Right hindlimb (tissue), 1 donor: ENCODE measurements at places on chromosomes 13 and 19.

GRCh38 chr13:100798739-100799361 lies 124.3 kb upstream of the TMTC4 start:
- DNase-seq: no peak

- DNase-seq: no peak
These were observed 29.7 kb downstream of the GTF2F2 start for GRCh38 chr13:45149964-45150363.

DNA sequence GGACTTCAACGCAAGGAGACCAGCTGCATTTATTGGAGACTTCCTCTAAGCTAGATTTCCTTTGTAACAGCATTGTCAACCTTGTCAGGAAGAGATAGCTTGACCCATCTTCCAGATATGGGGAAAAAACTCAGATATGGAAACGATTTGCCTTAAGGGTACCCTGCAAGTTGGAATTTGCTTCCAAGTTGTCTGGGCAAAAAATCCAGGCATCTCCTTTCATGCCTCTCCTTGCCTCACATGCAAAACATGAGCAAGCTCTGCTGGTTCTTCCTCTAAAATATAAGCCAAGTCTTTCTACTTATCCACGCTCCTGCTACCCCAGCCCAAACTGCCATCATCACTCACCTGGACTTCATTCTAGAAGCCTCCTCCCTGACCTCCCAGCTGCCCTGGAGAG lies 6.4 kb upstream of the DNMT1 start:
- no peak for DNase-seq

- DNase-seq: no peak
These were observed 220.3 kb downstream of the POU4F1 start for GRCh38 chr13:78383071-78383484.

- DNase-seq: no peak
These were observed 3.5 kb upstream of the ZNF787 start for GRCh38 chr19:56124578-56124977.

GRCh38 chr13:28820099-28821051 lies at the start of gene MTUS2:
Gene MTUS2 (plus strand): TSS chr13:28820339.
- DNase-seq: no peak

DNA sequence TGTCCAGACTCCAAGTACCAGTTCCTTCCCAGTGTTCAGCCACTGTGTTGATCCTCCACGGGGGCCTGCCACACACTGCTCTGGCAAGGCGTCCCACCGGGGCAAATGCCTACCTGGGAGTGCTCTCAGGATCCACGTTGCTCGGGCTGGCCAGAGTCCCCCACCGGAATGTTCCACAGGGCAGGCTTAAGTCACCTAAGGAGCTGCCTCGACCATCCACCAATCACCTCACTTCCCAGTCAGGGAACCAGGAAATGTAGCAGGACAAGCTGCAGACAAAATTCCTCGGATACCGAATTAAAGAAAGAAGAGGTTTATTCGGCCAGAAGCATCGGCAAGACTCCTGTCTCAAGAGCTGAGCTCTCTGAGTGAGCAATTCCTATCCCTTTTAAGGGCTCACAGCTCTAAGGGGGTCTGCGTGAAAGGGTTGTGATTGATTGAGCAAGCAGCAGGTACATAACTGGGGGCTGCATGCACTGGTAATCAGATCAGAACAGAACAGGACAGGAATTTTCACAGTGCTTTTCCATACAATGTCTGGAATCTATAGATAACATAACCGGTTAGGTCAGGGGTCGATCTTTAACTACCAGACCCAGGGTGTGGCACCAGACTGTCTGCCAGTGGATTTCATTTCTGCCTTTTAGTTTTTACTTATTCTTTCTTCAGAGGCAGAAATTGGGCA lies 56.9 kb upstream of the EDNRB start:
- DNase-seq: no peak

- no peak for DNase-seq
These were observed 223.7 kb downstream of the TBC1D4 start for GRCh38 chr13:75258159-75258782.

GRCh38 chr13:113158946-113159345 lies 498 bp downstream of the PROZ start:
- DNase-seq: no peak

DNA sequence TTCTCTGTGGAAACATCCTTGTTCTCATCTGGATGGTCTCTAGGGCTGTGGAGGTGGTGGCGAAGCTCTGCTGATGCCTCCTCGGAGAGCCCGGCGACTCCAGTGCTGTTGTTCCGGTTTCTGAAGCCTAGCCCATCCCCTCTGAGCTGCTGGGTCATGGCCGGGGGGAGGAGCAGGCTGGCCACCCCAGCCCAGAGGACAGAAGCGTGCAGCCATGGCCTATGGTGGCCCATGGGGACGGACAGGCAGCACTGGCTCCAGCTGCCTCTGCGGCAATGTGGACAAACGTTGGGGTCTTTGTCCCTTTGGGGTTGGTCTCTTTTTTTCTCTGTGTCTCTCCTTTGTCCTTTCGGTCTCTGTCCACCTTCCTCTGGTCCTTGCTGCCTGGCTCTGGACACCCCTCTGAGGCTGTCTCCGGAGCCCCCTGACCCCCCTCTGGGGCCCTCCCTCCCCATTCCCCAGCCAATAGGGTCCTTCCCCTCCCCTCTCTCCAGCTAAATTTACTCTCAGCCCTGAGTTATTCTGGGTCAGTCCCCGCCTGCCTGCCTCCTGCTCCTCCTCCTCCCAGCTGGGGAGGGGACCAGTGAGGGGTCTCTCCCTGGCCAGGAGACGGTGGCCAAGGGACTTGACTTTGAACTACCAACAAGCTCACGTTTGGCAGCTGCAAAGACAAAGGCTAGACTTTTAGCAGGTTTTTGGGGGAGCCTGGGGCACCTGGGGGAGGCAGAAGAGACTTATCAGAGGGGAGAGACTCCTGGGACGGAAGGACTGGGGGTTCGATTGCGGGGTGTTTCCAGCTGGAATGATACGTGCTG lies at the start of gene HRC:
Gene HRC (minus strand): TSS at position 392 of the 815 bp plus-strand sequence. CDS start 159 bp downstream, at position 233.
- peak; percentile 66 for DNase-seq

- no peak for DNase-seq
These were observed 3.4 kb downstream of the TMEM59L start for GRCh38 chr19:18616023-18616422.

GRCh38 chr19:54201980-54202379 lies 1.3 kb downstream of the RPS9 start:
- DNase-seq: no peak

- no peak for DNase-seq
These were observed 117.3 kb downstream of the POSTN start for GRCh38 chr13:37481011-37481884.

DNA sequence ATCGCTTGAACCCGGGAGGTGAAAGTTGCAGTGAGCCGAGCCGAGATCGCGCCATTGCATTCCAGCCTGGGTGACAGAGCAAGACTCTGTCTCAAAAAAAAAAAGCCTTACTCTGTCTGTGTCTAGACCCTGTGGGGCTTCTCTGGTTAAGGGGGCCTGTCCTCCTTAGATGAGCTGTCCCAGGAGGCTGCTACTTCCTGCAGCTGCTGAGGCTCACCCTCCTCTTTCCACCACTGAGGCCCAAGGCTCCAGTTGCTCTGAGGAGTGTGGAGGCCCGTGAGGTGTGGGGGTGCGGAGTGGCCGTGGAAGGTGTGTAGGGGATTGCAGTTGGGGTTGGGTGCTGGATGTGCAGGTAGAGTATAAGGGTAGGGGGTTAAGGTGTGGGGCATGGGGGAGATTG lies 22.1 kb upstream of the RASA3 start:
- DNase-seq: no peak

- no peak for DNase-seq
These were observed 12.3 kb downstream of the RUBCNL start for GRCh38 chr13:46374710-46375109.

- DNase-seq: no peak
These were observed 112.4 kb downstream of the NUFIP1 start for GRCh38 chr13:44876782-44877324.

DNA sequence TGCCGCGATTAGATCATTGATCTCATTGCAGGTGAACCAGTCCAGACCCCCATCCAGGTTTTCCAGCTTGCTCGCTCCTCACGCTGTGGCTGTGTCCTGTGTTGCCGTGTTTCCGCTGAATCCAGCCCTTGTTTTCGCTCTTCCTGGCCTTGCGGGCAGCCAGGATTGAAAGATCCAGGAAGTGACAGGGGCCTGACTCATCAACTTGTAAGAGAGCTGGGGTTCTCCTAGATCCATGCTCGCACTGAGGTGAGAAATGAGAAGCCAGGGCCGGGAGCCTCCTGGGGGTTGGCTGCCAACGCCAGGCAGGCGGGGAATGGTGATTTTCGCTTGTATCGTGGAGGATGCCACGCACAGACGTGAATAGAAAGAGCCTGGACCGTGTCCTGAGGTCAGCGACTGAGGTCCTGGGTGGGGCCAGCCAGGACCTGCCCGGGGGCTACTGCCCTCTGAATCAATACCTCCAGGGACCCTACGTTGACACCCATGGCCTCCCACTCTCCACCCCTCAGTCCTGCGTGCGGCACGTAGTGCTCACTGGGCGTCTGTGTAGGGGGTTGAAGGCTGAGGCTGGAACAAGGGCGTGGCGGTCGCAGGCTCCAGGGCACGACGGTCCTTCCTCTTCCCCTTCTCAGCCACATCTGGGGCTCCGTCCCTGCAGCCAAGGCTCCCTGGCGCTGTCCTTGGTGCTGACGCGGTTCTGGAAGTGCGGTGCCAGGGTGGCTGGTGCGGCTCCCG lies 7.3 kb upstream of the PTPRH start:
- DNase-seq: peak; percentile 84

GRCh38 chr13:64755961-64756360 lies 2474.2 kb downstream of the PCDH9 start:
- DNase-seq: no peak

- no peak for DNase-seq
These were observed 5.6 kb upstream of the SYDE1 start for GRCh38 chr19:15101479-15102082.

DNA sequence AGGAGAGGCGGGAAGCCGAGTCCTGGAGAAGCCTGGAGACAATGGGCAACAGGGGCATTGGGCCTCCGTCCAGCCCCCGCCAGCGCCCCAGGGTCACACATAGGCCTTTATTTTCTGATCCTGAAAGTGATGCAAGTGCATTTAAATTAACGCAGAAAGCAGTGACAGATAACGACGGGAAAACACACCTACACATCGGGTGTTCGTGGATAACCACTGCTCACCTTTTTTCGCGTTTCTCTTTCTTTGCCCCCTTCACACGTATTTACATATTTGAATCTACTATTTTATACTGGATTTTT lies 30.4 kb upstream of the GRTP1 start:
- no peak for DNase-seq

DNA sequence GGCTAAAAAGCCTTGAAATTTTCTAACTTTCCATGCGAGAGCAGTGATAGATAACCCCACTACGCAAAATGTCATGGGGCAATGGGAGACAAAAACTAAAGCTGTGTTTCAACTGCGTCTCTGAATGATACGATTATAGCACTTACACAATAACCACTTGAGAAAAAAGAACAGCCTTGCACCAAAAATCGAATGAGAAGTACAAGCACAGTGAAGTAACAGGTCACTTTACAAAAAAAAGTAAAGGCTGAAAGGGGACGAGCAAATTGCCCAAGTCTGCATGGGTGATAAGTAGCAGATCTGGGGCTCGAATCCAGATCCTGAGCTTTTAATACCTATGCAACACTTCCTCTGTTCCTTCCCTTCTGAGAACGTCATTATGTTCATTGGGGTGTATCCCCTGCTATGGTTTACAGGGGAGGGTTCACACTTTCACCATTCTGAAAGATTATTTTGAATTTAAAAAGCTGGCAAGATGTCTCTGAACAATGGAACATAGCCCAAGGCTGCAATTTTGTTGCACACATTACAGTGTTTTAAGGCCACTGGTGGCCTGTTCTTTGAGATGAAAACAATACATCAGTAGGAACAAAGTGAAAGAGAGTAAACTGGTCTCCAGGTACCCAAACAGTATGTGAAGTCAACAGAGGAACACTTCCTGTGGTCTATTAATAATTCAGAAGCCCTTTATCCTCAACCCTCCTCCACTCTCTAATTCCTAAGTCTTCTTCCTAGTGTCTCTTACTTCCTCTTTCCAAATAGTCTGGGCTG lies 3.2 kb downstream of the CPB2 start:
- no peak for DNase-seq

- DNase-seq: no peak
These were observed 158.0 kb downstream of the TM9SF2 start for GRCh38 chr13:99659226-99659625.

GRCh38 chr13:50544211-50544610 lies 299.3 kb downstream of the DLEU7 start:
- DNase-seq: no peak

DNA sequence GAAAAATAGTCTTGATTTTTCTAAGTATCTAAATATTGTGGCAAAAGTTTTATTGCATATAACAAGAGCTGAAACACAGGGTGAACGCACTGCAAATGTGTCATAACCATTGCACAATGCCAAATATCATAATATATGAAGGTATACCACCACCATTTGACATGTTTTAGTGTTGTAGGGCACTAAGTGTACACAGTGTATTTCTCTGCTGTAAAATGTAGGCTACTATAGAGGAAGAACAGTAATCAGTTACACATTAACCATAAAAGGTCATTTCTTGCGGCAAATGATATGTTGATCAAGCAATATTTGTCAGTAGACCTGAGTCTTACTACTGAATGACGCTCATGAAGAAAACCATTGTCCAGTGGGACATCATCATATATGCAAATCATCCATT lies 18.3 kb upstream of the KLF5 start:
- no peak for DNase-seq

GRCh38 chr19:29089315-29089870 lies 123.6 kb downstream of the UQCRFS1 start:
- peak; percentile 28 for DNase-seq

DNA sequence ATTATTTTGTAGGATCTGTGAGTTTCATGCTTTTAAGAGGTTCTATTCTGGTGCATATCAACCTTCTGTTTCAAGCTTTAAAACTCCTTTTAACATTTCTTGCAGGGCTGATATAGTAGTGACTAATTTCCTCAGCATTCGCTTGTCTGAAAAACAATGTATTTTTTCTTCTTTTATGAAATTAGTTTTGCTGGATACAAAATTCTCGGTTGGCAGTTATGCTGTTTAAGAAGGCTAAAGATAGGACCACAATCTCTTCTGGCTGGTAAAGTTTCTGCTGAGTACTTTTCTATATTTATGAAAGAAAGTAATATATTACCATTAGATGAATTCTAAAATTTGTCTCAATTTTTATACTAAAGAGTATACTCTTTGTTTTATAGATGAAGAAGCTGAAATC lies 487.8 kb upstream of the SPRY2 start:
- DNase-seq: no peak
